Amniotic epithelial cell (primary cell): ENCODE measurements at places on chromosomes 5 and 9.

DNA sequence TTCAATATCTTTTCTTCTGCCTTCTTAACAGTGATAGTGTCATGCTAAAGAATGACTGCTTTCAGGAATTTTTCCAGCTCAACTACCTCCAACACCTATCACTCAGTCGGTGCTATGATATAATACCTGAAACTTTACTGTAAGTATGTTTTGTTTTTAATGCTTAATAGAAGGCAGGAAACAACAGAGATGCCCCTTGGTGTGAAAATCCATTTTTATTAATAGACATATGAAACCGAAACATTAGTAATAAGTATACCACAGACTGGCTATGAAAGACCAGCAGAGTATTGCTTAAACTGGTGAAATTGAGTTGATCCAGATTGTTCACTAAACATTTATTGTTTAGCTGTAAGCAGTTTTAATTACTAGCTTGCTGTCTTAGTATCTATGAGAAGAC lies 25.2 kb downstream of the SKP2 start:
- no peak for DNase-seq

- DNase-seq = no peak
Measured at GRCh38 chr5:115022303-115022702, 147.4 kb downstream of the TRIM36 start.

GRCh38 chr9:86577420-86578333 lies 223.5 kb upstream of the TUT7 start:
- no peak for DNase-seq

DNA sequence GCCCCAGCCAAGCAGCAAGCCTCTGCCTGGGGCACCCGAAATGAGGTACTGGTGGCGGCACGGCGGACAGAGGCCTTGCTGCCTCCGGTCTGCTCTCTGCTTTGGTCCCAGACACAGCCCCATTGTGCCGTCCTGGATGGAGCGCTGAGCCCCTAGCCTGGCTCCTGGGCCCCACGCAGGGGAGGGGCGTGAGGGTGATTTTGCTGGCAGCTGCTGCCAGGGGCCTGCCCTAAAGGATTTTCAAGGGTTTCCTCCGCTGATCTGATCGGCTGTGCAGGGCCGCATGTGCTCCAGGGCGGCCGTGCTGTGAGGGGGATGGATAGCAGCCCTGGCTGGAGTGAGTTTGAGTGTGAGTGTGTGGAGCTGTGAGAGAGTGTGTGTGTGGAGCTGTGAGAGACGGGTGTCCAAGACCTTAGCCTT lies 1.3 kb downstream of the GPSM1 start:
- peak; percentile 66 for DNase-seq

DNA sequence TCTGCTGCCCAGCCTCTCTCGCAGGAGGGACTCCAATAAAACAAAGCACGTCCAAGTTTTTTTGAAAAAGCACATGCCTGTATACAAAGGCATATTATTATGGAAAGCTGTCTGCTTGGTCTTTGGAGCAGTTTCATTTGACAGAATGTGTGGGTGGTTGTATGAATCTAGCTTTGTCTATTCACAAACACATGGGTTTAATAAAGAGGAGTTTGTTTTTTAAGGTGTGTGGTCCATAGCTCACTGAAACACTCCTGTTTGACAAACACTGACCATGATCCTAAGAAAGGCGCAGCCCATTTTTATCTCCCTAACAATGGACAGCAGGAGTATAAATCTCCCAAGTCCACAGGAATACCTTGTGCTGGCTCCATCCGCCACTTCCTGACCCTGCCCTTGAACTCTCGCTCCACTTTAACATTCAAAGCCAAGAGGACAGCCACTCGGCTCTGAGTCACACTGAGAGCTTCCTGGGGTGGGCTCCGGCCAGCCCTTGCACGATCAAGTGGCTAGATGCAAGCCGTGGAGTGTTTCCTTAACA lies 371.9 kb downstream of the EBF1 start:
- no peak for DNase-seq

GRCh38 chr9:73575101-73576060 lies 423.7 kb downstream of the ANXA1 start:
- DNase-seq = no peak

- DNase-seq = peak; percentile 0
Measured at GRCh38 chr9:80410106-80410505, 838.3 kb downstream of the TLE4 start.

GRCh38 chr5:172469697-172470096 lies 15.4 kb upstream of the SH3PXD2B start:
- no peak for DNase-seq

DNA sequence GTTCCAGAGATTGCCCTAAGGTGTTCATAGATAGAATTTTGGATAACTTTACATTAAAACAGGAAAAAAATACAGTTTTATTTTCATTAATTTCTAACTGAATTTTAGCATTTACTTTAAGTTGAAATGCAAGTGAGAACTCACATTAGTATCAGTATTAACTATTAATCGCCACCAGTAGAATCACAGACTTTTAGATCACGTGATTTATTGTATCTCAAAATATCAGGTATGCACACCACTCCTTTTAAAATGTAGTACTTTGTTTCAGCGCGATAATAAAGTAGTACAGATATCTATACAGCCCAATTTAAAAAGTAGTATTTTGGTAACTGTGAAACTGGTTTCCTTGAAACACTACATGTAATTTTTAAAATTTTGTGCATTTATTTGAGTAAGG lies 978.7 kb downstream of the DNAH5 start:
- no peak for DNase-seq

- DNase-seq = no peak
Measured at GRCh38 chr9:120197605-120198004, 382.4 kb downstream of the CDK5RAP2 start.

GRCh38 chr9:34701769-34702736 lies 7.9 kb downstream of the CCL21 start:
- peak; percentile 74 for DNase-seq

DNA sequence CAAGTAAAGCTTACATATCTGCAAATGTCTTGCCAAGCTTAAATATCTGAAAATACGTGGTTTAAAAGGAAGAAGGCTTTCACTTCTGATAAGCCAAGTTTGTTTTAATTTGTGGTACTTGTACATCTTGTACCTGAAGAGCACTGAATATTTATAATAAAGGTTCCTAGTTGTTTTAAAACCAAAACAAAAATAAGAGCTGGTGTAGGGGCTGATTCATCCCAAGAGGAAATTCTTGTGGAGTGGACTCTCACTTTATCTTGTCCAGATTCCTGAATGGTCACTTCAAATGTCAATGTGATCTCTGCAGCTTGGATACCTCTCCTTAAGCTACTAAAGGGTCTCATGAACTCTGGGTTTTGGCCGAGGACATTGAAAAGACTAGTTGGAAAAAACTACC lies 29.5 kb downstream of the MAMDC2 start:
- peak; percentile 55 for DNase-seq

DNA sequence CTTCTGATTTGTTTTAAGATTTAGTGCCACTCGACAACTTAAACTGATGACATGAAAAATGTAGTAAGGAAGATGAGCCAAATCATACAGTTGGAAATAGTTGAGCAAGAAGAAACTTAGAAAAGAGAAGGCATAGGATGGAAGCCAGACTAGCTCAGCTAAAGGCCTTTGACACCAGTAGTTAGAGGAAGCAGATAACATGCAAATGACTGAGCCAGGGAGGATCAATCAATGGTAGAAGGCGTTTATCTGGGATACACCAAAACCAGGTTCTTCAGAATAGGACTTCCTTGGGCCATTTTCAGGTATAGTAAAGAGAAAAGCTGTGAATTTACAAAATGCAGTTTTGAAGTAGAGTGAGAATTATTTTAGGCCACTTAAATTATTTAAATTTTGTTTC lies 3.2 kb downstream of the TDRD7 start:
- no peak for DNase-seq

DNA sequence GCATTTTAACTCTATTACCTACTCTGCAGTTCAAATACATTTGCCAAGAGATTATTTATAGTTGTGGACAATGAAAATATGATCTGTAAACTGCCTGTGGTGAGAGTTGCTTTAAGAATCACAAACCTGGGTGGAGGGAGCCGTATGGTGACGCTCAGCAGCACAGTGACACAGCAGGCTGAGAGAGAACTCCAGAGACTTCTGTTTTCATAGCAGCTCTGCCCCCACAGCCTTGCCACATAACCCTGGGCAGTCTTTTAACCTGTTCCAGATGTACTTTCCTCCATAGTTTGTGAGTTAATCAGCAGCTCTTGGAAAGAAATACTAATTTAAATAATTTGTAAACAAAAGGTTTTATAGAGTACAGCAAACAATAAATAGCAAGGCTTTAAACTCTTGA lies 450.5 kb downstream of the ELAVL2 start:
- DNase-seq = no peak

DNA sequence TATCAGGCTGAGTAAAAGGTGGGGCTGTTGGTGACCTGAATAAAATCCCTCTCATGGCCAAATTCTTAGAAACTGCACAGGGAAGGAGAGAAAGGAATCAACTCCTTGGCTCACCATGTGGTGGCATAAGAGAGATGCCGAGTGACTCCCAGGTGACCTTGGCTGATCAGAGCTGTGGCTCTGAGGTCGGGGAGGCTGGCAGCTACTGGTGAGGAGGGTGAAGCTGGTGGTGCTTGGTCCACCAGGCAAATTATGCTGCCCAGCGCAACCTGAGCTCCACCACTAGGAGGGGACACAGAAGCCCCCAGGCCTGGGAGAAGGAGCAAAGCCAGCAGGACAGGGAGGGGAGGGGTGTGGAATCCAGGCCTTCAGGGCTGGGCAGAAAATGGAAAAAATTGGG lies 111.2 kb upstream of the IL12B start:
- no peak for DNase-seq

GRCh38 chr9:92738661-92739081 lies 26.0 kb downstream of the BICD2 start:
- DNase-seq = no peak

- DNase-seq = peak; percentile 61
Measured at GRCh38 chr5:174323878-174324281, 278.4 kb downstream of the NSG2 start.

DNA sequence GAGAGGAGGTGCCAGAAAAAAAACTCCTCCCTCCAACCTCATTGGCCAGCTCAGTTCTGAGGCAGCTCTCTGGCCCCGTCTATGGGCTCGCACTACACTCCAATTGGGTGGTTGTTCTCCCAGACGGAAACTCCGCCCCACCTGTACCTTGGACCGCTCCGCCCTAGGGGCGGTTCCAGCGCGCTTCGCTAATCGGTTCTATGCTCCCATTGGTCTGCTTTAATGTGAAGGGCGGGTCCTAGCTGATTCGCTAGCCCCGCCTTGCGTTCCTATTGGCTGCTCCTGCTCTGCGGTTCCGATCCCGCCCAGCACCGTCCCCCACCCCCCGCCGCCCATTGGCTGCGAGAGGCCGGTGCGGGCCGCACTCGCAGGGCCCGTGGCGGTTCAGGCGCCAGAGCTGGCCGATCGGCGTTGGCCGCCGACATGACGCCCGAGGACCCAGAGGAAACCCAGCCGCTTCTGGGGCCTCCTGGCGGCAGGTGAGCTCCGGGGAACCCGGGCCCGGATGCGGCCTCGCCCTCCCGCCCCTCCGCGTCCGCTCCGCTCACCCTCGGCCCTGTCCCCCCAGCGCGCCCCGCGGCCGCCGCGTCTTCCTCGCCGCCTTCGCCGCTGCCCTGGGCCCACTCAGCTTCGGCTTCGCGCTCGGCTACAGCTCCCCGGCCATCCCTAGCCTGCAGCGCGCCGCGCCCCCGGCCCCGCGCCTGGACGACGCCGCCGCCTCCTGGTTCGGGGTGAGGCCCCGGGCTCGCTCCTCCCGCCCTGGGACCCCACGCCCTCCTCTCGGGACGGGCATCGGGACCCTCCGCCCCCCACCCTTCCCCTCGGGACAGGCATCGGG lies at the start of gene SLC2A8:
Gene SLC2A8, plus strand, starts transcription at position 362 of the 838 bp plus-strand sequence. Its CDS starts 62 bp downstream, at position 424.
- DNase-seq = peak; percentile 99

DNA sequence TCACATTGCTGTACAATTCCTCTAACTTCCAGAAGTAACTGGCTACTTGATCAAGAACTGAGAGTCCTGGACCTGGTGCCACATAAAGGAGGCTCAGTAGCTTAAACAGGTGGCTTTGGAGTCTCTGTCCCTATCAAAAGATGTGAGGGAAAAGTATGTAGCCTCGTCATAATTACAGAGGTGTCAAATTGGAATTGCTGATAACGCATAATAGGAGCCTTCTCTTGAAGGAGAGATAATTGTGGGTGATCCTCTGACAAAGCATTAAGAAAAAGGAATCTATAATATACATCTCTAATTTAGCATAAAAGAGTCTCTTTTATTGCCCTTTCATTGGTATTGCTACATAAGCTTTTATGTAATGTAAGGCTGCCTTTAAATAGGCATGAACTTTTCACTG lies 1246.4 kb upstream of the CDH9 start:
- no peak for DNase-seq

DNA sequence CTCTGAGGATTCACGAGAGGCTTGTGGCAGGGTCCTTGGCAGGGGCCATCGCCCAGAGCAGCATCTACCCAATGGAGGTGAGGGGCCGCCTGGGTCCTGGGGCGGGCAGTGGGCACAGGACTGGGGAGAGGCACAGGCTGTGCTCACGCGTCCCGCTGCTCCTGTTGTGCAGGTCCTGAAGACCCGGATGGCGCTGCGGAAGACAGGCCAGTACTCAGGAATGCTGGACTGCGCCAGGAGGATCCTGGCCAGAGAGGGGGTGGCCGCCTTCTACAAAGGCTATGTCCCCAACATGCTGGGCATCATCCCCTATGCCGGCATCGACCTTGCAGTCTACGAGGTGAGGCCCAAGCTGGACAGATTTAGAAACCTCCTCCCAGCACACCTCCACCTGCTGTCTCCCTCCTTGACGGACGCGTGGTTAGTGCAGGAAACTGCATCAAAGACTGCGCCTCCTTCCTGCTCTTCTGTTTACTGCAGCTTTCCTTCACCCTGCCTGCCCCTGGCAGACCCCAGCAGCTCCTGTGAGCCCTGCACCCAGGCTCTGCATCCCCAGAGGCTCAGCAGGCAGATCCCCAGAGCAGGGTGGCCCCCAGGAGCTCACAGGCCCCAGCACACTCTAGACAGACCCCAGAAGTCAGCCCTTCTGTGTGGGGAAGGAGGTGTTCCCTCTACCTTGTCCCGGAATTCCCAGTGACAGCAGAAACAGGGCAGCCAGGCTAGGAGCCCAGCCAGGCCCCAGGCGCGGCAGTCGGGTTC lies 21.2 kb downstream of the PTGES2 start:
- no peak for DNase-seq

- DNase-seq = peak; percentile 58
Measured at GRCh38 chr5:175478384-175479124, at the start of gene SFXN1. Gene SFXN1 (plus strand): TSS chr5:175478560. CDS start chr5:175492104, 13,544 bp downstream.

- no peak for DNase-seq
Measured at GRCh38 chr5:163861670-163862069, 356.3 kb downstream of the MAT2B start.

DNA sequence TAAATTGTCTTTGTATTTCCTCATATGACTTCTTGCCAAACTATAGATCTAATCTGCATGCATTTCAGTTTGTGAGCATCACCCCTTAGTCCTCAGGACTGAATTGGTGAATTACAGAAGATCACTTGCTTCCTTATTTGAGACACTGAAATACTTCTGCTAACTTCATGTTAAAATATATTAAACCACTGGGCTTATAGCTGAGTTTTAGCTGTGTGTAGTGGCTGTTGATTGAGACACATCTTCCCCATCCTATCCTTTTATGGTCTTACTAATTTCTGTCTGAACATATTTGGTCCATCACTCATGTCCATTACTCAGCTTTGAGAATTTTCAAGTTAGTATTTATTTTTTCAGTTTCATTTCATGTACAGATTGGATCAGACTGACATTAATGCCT lies 295.9 kb downstream of the PSAT1 start:
- peak; percentile 67 for DNase-seq

GRCh38 chr5:159456722-159457465 lies 126.6 kb upstream of the IL12B start:
- no peak for DNase-seq
